ENCODE measurements at places on chromosomes 6 and 20.

DNA sequence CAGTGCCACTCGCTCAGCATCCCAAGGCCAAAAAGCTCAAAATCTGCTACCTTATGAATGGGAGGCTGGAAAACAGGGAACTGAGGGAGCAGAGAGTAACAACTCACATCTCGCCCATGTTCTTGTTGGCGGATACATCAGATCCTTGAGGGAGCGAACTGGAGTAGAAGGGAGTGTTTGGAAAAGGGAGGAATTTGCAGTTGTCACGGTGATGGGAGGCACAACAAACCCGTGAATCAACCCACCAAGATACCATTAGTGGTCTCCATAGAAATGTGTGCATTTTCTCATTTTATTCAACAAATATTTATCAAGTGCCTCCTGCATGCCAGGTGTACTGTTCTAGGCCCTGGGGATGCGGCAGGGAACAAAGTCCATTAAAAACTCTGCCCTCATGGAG, 212.1 kb downstream of the EYA2 start:
- DNase-seq: no peak

DNA sequence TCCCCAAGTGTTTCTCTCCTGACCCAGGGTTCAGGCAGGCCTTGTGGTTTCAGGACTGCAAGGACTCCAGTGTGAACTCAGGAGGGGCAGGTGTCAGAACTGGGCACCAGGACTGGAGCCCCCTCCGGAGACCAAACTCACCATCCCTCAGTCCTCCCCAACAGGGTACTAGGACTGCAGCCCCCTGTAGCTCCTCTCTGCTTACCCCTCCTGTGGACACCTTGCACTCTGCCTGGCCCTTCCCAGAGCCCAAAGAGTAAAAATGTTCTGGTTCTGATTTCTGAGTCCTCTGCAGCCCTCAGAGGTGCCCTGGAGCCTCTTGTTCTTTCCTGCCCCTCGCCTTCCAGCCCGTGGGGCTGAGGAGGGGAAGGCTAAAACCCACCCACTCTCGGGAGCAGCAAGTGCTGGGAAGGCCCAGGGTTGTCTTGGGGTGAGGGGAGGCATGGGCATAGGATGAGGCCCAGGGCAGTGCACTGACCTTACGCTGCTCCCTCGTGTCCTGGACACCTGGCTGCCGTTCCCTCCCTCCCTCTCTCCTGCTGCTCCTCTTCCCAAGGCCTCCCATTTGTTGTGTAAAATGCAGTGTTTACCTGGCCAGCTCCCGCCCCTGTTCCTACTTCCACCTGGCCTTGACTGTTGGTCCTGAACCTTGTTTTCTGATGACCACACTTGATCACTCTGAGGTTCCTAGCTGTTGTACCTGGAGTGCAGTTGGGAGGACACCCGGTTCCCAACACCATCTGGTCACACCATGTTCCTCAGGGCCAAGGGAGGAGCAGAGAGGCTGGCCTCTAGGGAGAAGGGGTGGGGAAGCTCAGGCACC, 9.9 kb downstream of the CNPY3 start:
- DNase-seq: no peak

GRCh38 chr6:21596949-21597682, 3.6 kb downstream of the SOX4 start:
- no peak for DNase-seq

GRCh38 chr6:11204794-11205366, 27.6 kb downstream of the NEDD9 start:
- DNase-seq: no peak

DNA sequence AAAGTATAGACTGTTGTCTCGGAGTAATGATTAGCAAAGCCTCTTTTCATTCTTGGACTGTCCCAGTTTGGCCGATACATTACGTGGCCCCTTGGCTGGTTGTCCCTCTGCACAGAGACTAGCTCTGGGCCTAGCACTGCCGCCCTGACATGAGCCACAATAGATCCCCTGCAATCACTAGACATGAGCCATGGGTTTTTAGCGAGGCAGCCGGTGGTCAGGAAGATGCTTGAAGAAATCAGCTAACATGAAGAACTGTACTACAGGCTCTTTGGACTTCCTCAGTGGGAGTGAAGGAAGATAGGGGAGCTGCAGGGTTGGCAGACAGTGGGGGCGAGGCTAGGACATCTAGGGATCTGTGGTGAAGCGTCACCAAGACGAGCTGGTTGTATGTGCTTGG, 11.0 kb downstream of the DUSP22 start:
- no peak for DNase-seq

GRCh38 chr6:137824896-137825295, 42.2 kb upstream of the TNFAIP3 start:
- no peak for DNase-seq

DNA sequence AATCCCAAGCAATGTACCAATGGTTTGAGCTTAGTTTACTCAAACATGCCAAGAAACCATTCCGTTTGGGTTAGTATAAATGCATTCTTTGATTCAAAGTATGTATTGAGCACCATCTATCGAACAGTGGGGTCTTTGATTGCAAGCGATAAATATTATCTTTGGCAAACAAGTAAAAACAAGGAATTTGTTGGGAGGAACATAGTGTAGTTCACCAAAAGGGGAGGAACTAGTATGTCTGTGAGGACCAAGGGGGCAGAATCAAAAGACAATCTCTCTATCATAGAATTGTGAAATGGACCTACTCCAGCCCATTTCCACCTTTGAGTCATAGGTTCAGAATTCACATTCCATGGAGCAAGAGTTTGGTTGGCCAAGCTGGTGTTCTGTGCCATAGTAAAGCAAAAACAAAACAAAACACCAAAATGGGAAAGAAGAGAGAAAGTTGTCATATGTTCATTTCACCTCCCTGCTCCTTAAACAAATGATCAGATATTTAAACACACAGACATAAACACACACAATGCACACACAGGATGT, 266.0 kb downstream of the TSHZ2 start:
- DNase-seq: no peak

DNA sequence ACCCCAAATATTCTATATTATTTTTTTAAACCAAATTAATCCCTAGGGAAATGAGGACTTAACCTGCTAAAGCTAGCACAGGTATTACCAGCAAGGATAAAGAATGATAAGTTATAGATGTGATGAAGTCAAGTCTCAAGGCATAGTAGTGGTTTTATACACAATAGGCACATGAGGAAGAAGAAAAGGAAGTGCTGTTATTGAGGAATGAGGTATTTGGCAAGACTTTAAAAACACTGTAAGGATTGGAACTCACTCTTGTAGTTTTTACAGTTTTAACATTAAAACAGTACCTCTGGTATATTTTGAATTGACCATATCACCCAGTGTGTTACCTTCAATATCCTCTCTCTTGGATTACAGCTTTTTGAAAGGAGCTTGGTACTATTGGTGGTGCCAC, 54.6 kb downstream of the PHF3 start:
- DNase-seq: no peak

GRCh38 chr20:52004018-52004417, 187.6 kb downstream of the ZFP64 start:
- no peak for DNase-seq

DNA sequence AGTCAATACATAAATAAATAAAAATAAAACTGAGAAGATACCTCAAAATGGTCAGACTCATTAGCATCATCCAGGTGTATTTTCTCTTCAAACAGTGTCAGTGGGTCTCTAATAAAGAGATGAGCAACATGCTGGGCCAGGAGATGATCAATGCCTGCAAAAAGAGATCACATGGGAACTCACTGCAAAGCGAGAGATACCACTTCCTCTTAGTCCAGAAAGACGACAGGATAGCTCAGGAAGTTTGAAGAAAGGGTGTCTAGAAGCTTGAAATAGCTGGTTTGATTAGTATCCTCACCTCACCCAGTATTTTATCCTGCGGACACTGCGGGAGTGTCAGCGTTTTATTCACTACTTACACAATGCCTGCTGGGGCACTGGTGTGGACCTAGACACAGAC, 38.0 kb downstream of the GCLC start:
- no peak for DNase-seq
